ENCODE measurements at places on chromosomes 2 and 18. TPM values are rescaled to one million over a fixed set of nuclear protein-coding genes. Genes with fewer than 3 reads are reported as not detected.

The CHN1 gene
- 212 TPM for total RNA-seq

The RTTN gene
- total RNA-seq: 21.0 TPM

The SERPINB11 gene
- total RNA-seq: not detected

The KCNK3 gene
- 21.7 TPM for total RNA-seq

DNA sequence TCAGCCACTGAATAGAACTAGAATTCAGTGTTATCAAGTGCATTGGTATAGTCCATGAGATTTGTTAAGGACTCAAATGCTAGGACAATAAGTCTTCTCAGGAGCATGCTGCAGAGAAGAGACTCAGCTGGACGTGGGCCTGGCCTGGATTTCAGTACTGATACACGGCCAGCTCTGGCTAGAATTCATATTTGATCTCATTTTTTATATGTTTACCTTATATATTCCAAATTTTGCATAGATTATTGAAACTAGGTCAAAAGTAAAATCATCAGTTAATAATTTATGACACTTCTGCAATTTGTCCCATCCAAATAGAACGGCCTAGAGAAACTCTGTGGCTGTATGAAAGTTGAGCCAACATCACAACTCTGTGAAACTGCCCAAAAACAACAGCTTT is 262.0 kb downstream of the DLGAP1 start:
- no peaks in the 10 kb centered on the region for H3K36me3 ChIP-seq
- no peak overlapping the region for H3K27ac ChIP-seq
- H3K4me1 ChIP-seq: no peaks in the 10 kb centered on the region
- H3K4me3 ChIP-seq: no peak overlapping the region

DNA sequence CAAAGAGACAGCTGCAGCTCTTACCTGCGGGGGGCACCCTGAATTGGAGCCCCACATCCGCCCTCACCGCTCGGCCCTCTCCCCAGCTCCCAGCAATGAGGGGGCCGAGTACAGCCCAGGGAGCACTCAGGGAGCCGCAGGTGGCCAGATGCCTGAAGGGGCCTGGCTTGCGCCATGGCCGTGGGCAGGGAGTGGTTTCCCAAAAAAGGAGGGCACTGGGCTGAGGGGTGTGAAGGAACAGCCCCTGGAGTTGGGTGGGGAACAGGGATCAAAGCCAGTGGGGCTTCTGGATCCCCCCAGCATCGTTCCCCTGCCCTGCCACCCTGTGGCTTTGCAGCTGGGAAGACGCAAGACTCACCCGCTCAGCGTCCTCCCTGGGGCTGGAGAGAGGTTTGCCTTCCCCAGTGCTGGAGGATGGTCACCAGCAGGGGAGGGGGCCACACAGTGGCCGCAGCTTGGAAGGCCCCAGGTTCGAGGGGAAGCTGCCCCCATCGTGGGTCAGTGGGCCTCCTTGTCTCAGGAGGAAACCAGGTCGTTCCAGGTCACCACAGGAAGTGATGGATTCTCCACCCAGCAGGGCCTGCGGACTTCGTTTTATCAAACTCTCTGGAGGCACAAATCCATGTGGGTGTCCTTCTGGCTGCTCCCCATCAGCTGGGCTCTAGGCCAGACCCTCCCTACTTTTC is 68.2 kb upstream of the HPCAL1 start:
- peak; percentile 13 for DNase-seq
- H3K4me3 ChIP-seq: no peak overlapping the region
- no peaks in the 10 kb centered on the region for H3K4me1 ChIP-seq
- peaks cover 4% of the 10 kb centered on the region for H3K27me3 ChIP-seq
- no peaks in the 10 kb centered on the region for H3K36me3 ChIP-seq

DNA sequence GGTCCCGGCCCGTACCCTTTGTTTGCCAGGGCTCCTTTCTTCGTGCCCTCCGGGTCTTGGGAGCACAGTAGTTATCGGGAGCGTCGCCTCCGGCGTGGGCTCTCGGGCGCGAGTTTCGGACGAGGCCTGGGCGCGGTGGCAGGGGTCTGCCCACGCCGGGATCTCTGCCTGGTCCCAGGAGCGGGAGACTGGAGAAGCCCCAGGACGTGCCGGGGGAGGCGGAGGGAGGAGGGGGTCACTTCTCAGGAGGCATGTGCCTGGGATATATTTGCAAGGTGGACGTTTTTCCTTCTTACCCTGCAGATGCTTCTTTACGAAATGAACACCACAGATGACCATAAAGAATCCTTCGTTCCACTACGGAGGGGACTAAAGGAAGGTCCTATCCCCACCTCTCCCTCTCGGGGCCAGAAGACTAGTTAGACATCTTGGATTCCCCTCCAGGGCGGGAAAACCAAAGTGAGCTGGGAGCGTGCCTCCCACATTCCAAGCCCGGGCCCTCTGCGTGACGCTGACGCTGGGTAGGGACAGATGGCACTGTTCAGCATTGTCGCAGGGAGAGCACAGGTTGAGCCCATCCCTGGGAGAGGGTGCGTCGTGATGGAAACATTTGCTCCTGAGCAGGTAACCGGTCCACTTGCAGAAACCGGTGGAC is 483 bp upstream of the FHL2 start:
- H3K4me3 ChIP-seq: peak overlapping the region; percentile 41
- H3K27ac ChIP-seq: no peak overlapping the region
- H3K4me1 ChIP-seq: no peaks in the 10 kb centered on the region

DNA sequence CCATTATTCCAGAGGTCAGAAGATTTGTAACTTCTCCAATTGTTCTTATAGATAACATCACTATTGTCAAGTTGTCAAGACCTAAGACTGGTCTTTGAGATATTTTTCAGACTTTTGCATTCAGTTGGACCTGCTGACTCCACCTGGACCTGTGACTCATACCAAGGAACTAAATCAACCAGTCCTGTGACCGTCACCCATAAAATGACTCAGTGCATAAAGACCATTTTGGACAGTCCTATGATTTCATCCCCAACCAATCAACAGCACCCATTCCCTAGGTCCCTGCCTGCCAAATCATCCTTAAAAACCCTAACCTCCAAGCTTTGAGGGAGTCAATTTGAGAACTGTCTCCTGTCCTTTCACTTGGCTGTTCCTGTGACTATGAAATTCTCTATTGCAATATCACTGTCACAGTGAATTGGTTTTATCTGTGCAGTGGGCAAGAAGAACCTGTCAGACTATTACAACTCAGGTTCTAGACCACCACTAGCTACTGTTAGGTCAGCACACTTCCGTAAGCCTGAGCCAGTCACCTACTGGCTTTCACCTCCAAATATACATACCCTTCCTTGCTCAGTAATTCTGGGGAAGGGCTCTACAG is 17.1 kb downstream of the DPP4 start:
- H3K4me1 ChIP-seq: no peaks in the 10 kb centered on the region
- DNase-seq: no peak
- no peak overlapping the region for H3K27ac ChIP-seq
- H3K27me3 ChIP-seq: no peaks in the 10 kb centered on the region

DNA sequence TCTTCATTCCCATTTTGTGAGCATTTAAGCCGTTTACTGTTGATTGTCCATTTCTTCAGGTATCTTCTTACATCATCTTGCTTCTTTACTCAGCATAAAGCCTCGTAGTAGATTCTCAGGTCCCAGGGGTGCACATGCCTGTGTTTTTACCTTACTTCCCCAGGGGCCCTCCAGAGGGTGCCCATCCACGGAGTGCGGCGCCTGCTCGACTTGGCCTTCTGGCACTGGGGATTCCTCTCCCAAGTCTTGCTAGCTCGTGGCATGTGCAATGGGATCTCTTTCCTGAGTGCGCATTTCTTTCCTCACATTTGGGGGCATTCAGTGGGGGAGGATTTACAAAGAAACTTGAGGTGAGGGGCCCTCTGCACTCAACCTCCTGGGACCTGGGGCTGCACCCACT is 148.1 kb downstream of the AGAP1 start:
- peaks cover 13% of the 10 kb centered on the region for H3K27me3 ChIP-seq
- peak overlapping the region; percentile 87 for H3K27ac ChIP-seq
- H3K4me1 ChIP-seq: peaks cover 63% of the 10 kb centered on the region
- peak overlapping the region; percentile 40 for H3K4me3 ChIP-seq
- no peak for DNase-seq
- H3K36me3 ChIP-seq: no peaks in the 10 kb centered on the region

DNA sequence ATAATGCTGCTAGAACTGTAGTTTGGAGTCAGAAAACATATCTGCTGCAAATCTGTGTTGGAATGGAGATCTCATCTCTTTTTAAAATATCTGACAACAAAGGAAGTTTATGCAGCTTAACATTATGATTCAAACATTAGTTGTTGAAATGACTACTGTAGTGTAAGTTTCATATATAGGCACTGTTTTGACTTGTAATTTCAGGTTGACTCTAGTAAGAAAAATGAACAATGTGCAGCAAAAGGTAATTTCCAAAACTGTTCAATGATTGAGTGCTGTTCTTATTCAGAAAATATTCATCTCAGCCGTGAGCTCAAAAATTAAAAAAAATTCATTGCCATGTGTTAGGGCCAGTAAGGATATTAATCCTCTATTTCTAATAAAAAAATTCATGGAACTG is 48.5 kb downstream of the CCDC138 start:
- H3K27ac ChIP-seq: no peak overlapping the region
- peaks cover 33% of the 10 kb centered on the region for H3K36me3 ChIP-seq
- no peak for DNase-seq
- no peaks in the 10 kb centered on the region for H3K27me3 ChIP-seq
- H3K4me1 ChIP-seq: no peaks in the 10 kb centered on the region

- H3K36me3 ChIP-seq: no peaks in the 10 kb centered on the region
- H3K4me3 ChIP-seq: no peak overlapping the region
- DNase-seq: no peak
- H3K4me1 ChIP-seq: no peaks in the 10 kb centered on the region
- H3K27ac ChIP-seq: no peak overlapping the region
These were observed 15.4 kb upstream of the XDH start for GRCh38 chr2:31429759-31430438.
